ENCODE measurements at places on chromosomes 12 and 14.

GRCh38 chr14:21987937-21988336 lies 314.3 kb upstream of the OR4E1 start:
- DNase-seq, result no peak

GRCh38 chr12:66191547-66192126 lies 2.6 kb downstream of the IRAK3 start:
- DNase-seq, result no peak

DNA sequence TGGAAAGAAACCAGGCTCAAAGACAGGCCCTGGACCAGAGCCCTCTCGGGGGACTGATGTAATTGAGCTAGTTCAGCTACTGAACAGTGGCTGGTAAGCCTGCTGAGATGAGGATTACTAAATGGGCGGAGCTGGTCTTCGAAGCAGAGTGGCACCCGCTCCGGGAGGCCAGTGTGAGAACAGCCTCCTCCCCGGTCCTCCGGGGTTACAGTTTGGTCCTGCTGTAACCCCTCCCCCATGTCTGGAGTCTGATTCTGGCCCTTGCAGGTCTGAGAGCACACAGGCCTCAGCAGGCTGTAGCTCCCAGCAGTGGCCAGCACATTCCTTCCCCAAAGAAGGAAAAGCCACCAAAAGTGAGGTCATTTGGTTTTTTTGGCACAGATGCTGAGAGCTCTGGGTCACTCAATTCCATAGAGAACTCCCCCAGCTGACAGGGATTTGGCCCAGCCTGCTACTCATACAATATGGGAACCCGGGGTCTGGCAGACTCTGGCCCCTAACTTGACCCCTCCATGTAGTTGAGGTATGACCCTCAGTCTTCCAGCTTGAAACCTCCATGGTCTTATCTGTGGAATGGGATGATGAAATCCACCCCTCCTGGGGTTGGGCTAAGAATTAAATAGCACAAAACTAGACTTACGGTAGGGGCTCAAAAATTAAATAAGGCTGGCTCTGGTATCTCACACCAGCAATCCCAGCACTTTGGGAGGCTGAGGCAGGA lies 39.0 kb downstream of the ACTN1 start:
- DNase-seq, result peak; percentile 96

DNA sequence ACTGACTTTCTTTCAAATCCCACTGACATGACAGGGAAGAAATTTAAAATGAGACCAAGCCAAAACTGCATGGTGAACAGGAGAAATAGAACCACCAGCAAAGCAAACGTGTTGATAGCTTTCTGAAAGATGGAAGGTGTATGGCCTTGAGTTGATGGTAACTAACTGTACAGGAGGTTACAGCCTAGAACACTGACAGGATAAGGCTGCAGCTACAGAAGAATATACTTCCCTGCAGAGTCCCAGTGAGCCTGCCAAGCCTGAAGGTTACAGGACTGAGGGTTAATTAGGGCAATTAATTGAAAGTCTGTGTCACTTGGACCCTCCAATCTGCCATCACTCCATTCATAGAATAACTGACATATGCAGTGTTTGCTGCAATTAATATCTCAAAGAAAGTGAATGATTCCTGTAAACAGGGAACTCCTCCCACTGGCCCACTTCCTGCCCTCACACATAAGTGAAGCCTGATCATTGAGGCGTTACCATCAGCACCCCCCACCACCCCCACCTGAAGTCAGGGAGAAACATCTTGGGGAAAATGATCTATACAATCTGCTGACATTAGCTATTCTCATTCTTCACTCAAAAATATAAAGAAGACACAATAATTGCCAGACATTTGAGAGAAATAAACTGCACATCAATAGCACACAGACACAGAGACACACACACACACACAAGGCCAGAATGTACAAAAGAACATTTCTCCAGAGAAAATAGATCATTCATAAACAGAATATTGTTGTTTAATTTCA lies 73.4 kb downstream of the GTF2A1 start:
- DNase-seq, result no peak

GRCh38 chr14:53850714-53851296 lies 105.8 kb downstream of the BMP4 start:
- peak; percentile 23 for DNase-seq

GRCh38 chr12:41058266-41058665 lies 129.9 kb upstream of the PDZRN4 start:
- no peak for DNase-seq

DNA sequence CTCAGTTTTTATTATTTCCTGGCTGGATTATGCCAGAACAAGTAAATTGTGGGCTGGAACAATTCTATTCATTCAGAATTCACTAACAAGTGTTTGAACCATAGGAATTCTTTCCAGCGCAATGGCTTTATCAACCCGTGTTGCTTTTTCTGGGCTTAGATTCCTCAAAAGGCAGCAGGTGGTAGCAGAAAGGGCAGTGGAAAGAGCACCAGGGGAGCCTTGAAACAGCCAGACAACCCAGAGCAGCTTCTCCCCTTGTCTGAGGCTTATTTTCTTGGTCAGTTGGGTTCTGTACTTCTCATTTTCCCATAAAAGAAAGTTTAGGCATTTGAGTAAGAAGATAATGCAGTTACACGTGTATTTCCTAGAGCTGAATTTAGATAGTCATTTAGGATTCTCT lies 130.7 kb downstream of the OTOGL start:
- DNase-seq, result no peak

DNA sequence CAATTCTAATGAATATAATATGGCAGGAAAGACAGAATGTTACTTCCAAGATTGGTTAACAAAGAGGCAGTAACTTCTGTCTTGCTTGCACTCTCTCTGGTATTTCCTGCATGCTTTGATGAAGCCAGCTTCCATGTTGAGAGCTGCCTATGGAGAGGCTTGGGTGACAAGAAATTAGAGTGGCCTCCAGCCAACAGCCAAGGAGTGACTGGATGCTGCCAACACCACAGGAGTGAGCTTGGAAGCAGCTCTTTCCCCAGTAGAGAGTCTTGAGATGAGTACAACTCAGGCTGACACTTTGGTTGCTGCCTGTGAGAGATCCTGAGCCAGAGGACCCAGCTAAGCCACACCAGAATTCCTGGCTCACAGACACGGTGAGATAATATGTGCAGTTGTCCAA lies 183.1 kb downstream of the RMST start:
- no peak for DNase-seq
